ENCODE measurements at places on chromosomes 13 and 19. TPM values are rescaled to one million over a fixed set of nuclear protein-coding genes. Genes with fewer than 3 reads are reported as not detected.

ZNF43 gene
- total RNA-seq, result 28.8 TPM

CD22 gene
- 15.0 TPM for total RNA-seq

DNA sequence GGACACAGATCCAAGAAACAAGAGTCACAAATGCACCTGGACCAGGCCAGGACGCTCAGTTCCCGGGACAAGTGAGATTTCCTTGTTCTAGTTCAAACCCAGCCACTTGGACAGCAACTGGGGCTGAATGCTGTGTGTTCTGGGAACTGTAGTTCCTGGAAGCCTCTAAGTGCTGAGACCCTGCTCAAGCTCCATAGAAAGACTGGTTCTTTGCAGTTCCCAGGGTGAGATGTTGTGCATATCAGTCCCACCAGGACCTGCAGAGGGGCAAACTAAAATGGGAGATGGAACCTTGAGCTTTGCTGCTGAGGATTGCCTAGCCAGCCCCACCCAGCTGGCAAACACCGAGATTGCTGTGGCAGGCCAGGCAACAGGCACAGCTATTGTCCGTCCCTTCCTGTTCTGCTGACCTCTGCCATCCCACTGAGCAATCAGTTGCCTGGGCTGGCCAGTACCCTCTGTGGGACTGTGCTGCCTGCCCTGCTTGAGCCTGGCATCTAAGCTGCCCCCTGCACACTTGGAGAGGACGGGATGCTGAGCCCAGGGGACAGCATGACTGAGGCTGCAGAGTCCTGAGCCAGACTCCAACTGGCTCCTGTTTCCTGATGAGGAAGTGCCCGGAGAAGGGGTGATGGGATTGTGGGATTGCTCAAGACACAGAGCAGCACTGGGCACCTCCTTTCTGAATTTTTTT is 1.4 kb upstream of the GIPC1 start:
- peak overlapping the region; percentile 72 for H3K4me3 ChIP-seq
- H3K36me3 ChIP-seq, result no peaks in the 10 kb centered on the region
- no peak overlapping the region for H3K27ac ChIP-seq
- no peaks in the 10 kb centered on the region for H3K27me3 ChIP-seq
- peaks cover 17% of the 10 kb centered on the region for H3K4me1 ChIP-seq

GRCh38 chr13:26680572-26680971 is 80.0 kb downstream of the GPR12 start:
- H3K36me3 ChIP-seq, result no peaks in the 10 kb centered on the region
- no peak for DNase-seq
- peaks cover 15% of the 10 kb centered on the region for H3K27me3 ChIP-seq
- H3K4me1 ChIP-seq, result no peaks in the 10 kb centered on the region

DNA sequence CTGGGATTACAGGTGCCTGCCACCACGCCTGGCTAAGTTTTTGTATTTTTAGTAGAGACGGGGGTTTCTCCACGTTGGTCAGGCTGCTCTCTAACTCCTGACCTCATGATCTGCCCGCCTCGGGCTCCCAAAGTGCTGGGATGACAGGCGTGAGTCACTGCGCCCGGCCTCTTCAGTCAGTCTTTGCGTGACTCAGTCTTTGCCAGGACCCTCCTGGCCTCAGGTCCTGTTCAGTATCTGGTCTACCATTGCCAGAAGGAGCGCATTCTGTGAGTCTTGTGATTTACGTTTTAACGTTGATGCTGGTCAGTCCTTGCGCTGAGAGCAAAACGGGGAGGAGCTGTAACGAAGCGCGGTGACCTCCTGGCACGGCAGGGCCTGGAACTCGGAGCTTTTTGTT is 7.6 kb upstream of the HMG20B start:
- no peak overlapping the region for H3K4me3 ChIP-seq
- no peaks in the 10 kb centered on the region for H3K4me1 ChIP-seq
- H3K27me3 ChIP-seq, result no peaks in the 10 kb centered on the region
- H3K36me3 ChIP-seq, result no peaks in the 10 kb centered on the region
- no peak overlapping the region for H3K27ac ChIP-seq

Data from natural killer cell treated with Interleukin-12 subunit alpha and Interleukin-12 subunit beta and Interleukin-15 and Interleukin-18, amount 100 ng/mL, for 72 hours (primary cell).